Spinal cord (tissue), 10 donors: ENCODE measurements at places on chromosomes 7 and 10.

- peak; percentile 76 for DNase-seq
These were observed 82.4 kb downstream of the SHH start for GRCh38 chr7:155729847-155730246.

DNA sequence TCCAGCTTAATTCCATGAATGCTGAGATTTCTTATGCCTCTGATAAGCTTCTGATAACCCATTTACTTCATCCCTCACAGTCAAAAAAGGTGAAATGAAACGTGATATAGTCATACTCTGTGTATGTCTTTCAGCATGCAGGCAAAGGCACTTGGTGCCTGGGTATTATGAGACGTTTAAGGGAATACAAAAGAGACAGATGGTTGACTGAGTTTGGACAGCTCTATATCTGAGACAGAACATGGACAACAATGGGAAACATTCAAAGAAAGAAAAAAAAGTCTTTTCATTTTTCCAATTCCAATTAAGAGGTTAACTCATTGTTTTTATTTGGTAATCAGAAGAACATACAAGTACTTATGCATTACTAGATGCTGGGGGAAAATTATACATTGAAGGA, 96.2 kb downstream of the PPP1R17 start:
- DNase-seq = no peak

- DNase-seq = no peak
These were observed 68.1 kb upstream of the CAMK2B start for GRCh38 chr7:44393238-44394111.

GRCh38 chr7:94778711-94779459, 123.0 kb upstream of the SGCE start:
- DNase-seq = no peak

GRCh38 chr10:128930515-128930914, 536.5 kb upstream of the MGMT start:
- peak; percentile 57 for DNase-seq

DNA sequence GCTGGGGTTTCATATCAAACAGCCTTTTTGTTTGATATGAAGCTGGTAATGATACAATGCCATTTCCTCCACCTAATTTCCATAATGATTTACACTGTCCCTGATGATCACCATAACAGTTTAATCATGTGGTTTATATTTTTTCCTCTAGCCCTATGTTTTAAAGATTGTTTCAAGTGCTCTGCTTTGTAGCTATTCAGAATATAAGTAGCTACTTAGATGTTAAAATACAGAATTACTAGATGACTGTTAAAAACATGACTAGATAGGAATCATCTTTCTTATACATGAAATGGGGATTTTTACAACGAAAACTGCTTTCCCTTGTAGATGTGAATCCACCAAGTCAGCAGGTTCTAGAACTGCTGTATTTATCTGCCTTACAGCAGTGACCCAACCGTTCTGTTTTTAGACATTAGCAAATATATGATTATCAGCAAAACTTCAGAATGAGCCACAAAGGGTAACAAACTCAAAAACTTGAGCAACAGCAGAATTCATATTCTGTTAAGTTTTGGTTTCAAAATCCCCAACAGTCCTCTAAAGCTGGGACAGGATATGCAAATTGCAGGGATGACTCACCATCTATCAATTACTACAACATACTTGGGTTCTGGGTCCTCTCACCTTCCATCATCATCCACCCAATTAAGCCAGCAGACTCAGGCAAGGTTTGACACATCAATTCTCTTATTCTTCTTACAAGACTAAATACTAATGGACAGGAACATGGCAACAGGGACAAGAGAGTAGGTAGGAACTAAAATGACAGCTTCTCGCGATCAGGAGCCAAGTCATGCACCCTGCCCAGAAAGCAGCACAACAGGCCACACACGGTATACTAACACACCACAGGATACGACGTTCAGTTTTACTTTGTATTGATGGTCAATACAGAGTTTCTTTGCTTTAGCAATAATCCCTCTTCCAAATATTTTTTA, 83.9 kb downstream of the PIP4K2A start:
- DNase-seq = no peak

DNA sequence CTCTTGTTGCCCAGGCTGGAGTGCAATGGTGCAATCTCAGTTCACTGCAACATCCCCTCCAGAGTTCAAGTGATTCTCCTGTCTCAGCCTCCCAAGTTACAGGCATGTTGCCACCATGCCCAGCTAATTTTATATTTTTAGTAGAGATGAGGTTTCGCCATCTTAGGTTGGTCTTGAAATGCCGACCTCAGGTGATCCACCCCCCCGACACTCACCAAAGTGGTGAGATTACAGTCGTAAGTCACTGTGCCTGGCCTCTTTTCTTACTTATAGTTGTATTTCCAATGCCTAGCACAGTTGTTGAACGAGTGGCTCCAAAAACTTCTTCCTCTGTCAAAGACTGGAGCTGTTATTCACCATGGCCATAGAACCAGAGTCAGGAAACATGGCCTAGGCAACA, 6.7 kb downstream of the RNF216 start:
- DNase-seq = no peak

GRCh38 chr10:119166118-119166500, 595 bp upstream of the SFXN4 start:
- no peak for DNase-seq

GRCh38 chr10:124493214-124493882, 31.7 kb downstream of the LHPP start:
- no peak for DNase-seq

DNA sequence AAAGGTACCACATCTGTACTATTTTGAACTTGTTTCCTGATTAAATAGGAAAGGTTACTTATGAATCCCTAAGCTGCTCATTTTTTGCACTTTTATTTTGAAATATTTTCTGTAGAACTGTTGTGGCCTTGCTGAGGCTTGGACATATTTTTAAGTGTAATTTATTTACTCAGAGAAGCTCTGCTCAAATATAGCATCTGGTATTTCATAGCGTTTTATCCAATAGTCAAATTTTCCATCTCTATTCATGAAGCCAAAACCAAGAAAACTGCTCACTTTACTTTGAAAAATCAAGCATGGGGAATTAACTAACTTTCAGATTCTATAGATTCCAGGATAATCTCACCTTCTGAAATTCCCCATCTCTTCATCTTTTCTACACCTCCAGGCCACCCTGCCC, 6.6 kb upstream of the FAM3C start:
- no peak for DNase-seq

DNA sequence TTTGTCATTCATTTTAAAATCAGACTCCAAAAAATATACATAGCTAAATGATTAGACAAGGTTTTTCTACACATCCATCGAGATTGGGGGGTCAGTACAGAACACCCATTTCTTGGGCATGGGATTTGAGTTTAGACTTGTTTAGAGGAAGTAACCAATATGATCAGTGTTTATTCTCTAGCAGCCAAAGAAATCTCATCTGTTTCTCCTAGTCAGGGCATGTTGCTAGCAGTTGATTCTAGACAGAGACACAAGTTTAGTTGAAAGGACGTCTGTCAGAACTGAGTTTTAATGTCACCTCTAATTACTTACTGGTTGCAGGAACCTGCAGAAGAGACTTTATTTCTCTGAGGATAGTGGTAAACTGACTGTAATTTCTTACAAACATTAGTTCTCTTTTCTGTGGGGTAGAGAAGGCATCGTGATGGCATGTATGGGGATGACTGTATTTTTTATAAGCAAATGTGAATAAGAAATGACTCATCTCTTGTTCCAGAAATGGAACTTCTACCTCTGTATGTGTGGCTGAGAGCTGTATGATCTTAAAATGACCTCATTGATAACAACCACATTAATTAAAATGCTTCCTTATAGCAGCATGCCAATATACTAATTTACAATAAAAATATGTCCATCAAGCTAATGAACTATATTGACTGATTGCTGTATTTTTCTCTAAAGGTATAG, 30.6 kb upstream of the RHOBTB1 start:
- DNase-seq = no peak

- DNase-seq = no peak
These were observed 41.6 kb downstream of the NET1 start for GRCh38 chr10:5453749-5454489.

DNA sequence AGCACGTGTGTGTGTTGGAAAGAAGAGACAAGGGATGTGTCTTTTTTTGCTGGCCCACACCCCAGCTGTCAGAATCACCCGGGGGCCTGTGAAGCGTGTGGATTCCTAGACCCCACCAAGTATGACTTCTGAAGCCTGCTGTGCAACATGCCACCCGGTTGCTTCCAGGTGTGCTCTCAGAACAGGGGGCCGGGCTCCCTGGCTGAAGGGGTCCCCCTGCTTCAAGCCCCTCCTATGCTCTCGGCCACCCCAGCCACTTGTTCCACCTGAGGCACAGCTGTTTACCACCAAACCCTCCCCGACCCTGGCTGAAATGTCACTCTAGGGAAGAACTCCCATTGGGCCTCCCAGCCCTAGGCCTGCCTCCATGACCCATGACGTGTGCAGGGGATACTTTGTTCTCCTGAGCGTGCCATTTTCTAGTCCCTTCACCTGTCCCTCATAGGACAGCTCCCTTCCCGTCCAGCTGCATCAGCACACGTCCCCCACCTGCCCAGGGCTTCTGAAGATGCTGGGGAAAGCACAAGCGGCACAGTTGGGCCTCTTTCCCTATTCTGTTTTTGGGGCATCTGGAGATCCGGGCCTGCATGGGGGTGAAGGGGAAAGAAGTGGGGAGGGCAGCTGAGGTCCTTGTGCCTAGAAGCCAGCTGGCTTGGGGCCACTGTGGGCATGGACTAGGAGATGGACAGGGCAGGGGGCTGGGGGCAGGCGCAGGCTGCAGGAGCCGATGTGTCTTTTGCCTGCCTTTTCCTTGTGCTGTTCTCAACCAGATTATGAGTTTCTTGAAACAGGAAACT, 33.3 kb downstream of the CRHR2 start:
- DNase-seq = no peak

GRCh38 chr10:72370201-72370722, 15.5 kb upstream of the DNAJB12 start:
- no peak for DNase-seq
